ENCODE measurements at places on chromosomes 12 and 14.

- peak; percentile 33 for DNase-seq
Observed at GRCh38 chr12:40733871-40734270, 41.6 kb downstream of the CNTN1 start.

GRCh38 chr14:31206536-31207286, 882 bp downstream of the HECTD1 start:
- DNase-seq = peak; percentile 32

- no peak for DNase-seq
Observed at GRCh38 chr12:6097411-6097810, 27.1 kb downstream of the VWF start.

GRCh38 chr12:3135522-3136461, 58.6 kb downstream of the TSPAN9 start:
- DNase-seq = peak; percentile 36

- peak; percentile 16 for DNase-seq
Observed at GRCh38 chr12:53989227-53990113, 4.5 kb downstream of the HOXC10 start.

GRCh38 chr12:84741692-84742091, 170.9 kb downstream of the SLC6A15 start:
- DNase-seq = no peak

Measured in COR-L47 (cell line).